ENCODE measurements at places on chromosomes 13 and 19.

GRCh38 chr13:53167561-53167960 is 138.9 kb downstream of the OLFM4 start:
- DNase-seq = no peak

DNA sequence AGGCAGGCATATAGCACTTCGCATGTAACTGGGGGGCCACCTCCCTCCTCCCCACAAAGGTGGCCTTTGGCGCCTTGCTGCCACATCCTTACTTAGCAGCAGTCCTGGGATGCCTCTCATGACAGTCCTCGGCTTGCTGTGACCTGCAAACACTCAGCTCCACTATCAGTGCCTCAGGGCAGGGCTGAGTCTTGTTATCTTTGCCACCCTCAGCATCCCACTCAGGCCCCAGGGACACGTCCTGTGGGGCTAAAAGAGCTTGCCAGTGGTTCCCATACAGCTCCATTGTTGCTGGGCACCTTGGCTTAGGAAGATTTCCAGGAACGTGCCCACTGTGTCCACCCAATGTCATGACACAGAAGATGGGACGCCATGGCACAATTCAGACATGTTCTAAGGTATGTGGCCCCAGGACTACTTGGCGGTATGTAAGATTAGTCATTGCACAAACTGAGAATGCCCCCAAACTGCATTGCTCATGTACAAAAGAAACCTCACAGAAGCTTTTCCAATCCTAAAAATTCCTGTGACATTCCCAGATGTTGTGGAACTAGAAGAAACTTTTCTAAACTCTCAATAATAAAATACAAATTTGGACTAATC is 16.3 kb downstream of the DOCK9 start:
- DNase-seq = no peak

GRCh38 chr19:45528149-45528743 is 21.0 kb downstream of the VASP start:
- DNase-seq = no peak

- no peak for DNase-seq
These were observed 191.5 kb upstream of the IPO5 start for GRCh38 chr13:97761796-97762540.

DNA sequence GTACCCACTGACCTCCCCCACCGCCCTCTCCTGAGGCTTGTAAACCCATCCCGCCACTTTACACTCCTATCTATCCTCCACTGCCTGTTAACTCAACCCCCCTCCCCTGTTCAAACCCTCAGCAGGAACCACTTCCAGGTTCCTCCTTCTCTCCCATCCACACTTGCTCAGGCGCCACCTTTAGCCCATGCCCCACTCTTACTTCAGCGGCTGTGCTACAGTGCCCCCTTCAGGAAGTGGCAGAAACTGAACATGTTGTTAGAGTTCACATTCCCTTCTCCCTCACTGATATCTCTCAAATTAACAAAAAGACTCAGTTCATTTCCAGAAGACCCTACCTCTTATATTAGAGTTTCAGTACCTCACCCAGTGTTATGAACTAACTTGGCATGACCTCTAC is 49.4 kb downstream of the ZNF91 start:
- DNase-seq = no peak

Measured in AG04449 (cell line).